Fibroblast of lung (primary cell): ENCODE measurements at places on chromosomes 6 and 20.
A peak's percentile ranks its signal among the peaks of the same experiment; 100 is the strongest.

- DNase-seq, result no peak
Measured at GRCh38 chr6:91437315-91437729, 850.5 kb upstream of the MAP3K7 start.

GRCh38 chr20:37968841-37969401, 64.3 kb downstream of the TTI1 start:
- DNase-seq, result no peak

DNA sequence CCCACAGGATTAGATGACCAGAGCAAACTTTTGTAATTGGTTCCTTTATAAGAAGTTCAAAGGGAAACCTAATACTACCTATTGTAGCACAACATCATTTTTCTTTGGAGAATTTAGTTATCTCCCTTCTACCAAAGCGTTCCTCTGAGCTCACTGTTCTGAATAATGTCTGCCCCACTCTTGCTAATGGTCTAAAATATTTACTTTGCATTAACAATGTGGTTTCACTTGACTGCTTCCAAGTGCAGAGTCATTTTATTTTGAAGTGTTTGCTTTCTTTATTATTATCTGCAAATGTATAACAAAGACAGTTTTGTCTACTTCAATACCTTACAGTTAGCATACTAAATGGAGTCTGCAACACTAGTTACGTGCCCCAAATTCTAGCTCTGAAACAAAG, 15.0 kb downstream of the TRAPPC3L start:
- peak; percentile 41 for DNase-seq

- no peak for DNase-seq
Measured at GRCh38 chr20:53068241-53068640, 96.1 kb downstream of the TSHZ2 start.

DNA sequence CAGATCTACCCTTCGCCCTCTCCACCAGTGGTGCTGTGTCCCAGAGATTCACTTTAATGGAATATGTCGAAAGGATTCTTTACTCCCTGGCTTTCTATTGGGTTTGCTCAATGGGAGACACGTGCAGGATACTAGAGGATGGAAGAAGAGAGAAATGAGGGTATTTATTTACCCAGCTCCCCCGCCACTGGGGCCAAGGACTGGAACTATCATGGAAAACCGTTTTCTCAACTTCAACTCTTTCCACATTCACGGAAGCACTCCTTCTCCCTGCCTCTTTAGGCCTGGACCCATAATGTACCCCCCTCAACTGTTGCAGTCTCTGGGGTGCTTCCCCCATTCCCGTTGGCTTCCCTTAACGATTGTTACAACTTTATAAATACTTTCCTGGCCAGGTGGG, 26.6 kb upstream of the RALY start:
- no peak for DNase-seq

- DNase-seq, result no peak
Measured at GRCh38 chr6:169701311-169701953, 397 bp downstream of the WDR27 start.

DNA sequence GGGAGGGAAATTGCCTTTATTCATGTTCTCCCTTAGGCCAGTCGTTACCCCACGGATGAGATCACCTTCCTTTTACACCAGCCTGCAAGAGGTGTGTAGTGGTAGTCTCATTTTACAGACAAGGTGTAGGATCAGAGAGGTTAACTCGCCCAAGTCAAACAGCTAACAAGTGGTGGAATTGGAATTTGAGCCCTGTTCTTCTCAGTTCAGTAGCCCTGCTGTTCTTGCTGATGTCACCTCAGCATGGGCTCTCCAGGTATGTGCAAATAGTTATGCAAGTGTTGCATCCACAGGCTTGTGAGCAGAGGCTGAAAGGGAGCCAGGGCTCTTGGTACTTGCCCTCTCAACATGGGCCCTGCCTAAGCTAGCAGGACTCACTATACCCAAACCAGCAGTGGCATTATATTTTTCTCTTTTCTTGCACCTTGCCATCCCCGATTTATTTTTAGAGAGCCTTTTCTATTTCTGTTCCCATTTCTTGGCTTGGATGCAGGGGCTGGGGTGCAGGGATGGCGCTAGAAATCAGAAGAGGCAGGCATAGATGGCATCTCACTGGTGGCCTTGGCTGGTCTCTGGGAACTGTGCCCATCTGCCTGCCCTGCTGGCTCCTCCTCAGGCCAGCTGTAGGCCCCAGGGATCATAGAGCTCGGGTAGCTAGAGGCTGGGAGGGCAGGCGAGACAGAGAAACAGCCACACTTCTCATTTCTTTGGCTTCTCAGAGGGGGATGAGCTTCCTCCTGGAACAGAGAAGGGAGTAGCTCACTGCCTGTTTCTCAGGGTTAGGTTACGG, 18.2 kb downstream of the PPARD start:
- DNase-seq, result peak; percentile 76

- DNase-seq, result no peak
Measured at GRCh38 chr6:26030716-26031115, 56.5 kb upstream of the HFE start.

GRCh38 chr6:21915707-21916260, 322.2 kb downstream of the SOX4 start:
- DNase-seq, result peak; percentile 32

DNA sequence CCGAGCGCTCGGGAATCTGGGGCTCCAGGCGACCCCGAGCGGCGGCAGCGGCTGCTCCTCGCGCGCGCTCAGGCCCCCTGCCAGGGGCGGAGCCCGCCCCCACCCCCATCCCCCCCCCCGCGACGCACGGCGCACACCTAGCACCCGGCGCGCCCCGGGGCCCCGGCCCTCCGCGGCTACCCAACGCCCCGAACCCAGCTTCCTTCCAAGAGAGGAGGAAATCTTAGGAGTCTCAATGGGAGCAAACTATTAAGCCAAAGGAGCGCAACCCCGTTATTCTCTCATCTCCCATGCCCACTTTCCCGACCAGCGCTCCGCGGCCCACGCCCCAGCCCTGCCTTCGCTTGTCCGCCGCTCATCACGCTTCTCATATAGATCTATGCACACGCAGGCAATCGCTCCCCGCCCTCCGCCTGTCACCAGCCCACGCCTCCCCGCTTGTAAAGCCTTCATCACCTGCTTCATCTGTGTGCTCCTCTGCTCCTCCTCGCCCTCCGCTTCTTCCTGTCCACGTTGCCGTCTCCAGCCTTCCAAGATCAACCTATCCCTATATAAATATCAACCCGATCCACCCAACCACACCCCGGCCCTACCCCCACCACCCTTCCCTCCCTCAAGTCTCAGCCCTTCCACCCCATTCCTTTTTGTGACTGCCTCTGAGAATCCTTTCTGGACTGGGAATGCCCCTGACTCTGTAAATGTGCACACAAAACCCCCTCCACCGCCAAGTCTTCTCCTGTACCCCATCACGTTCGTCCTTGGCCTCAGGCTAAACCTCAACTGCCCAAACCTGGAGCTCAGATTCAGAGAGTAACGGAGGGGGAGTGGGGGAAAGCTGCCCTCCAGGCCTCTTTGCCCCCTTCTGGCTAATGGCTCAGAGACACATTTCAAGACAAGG, at the start of gene DLK2:
Gene DLK2 (minus strand): TSS at position 18 of the 898 bp plus-strand sequence. CDS start 723 bp downstream, outside the sequence.
- peak; percentile 10 for DNase-seq

- DNase-seq, result no peak
Measured at GRCh38 chr6:40874495-40874894, 164.5 kb downstream of the UNC5CL start.

DNA sequence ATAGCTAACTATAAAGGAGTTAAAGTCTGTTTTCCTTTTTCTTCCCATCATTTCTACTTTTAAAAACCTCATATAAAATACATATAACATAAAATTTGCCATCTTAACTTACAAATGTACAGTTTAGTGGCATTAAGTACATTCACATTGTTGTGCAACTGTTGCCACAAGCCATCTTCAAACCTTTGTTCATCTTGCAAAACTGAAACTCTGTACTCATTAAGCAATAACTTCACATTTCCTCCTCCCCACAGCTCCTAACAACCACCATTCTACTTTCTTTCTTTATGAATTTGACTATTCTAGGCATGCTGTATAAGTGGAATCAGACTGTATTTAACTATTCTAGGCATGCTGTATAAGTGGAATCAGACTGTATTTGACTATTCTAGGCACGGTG, 4.5 kb downstream of the CCDC170 start:
- peak; percentile 27 for DNase-seq

DNA sequence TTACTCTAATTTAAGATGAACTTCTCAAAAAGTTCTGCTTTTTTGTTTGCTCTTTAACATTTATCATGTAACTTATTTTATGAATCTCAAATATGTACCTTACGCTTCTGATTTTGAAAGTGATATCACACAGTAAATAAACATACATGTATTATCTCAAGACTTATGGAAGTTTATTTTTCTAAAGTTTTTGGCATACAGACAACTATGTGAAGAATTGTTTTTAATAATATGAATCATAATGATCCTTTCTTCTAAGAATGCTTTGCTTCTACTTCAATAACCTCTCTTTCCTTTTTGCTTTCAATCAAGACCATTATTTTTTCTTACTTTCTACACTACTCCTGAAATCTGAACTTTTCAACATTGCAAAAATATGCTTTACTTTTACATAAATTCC, 816.4 kb downstream of the EYS start:
- DNase-seq, result peak; percentile 58

DNA sequence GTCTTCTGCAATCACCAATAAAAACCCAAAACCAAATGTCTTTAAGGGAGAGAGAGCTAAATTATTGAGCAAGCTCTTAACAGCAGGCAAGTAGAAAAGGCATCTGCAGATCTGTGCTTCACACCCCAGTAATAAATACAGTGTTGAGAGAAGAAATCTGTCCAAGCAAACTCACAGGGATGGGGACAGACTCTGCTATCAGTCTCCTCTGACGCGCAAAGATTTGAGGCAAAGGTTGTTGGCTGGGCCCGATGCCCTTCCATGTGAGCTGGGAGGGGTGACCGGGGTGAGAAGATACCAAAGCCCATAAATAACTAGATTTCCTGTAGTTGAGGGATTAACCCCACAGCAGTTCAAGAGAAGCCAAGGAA, 315.2 kb upstream of the SOX4 start:
- no peak for DNase-seq

- DNase-seq, result peak; percentile 61
Measured at GRCh38 chr6:14276667-14277404, 159.3 kb downstream of the CD83 start.

- DNase-seq, result no peak
Measured at GRCh38 chr6:126531840-126532239, 191.9 kb downstream of the CENPW start.

- DNase-seq, result peak; percentile 3
Measured at GRCh38 chr6:83592770-83593394, 80.5 kb downstream of the PRSS35 start.

- no peak for DNase-seq
Measured at GRCh38 chr20:38640521-38640920, 38.9 kb downstream of the ARHGAP40 start.

GRCh38 chr6:7236306-7237209, 76.4 kb downstream of the SSR1 start:
- DNase-seq, result no peak

DNA sequence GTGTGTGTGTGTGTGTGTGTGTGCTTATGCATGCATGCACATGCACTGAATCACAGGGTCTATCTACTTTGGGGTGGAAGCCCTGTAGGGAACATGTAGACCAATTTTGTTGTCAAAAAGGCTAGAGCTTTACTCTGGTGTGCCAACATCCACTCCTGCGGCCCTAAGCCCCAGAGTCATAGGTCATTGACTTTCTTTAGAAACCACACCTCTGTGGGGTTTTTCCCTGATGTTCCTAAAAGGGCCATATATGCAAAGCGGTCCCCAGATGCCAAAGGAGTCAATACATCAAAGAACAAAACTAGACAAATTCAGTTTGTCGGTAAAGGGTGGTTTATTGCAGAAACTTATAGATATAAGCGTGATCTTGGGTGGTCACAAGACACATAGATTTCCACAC, 29.8 kb upstream of the SLC2A12 start:
- DNase-seq, result no peak

DNA sequence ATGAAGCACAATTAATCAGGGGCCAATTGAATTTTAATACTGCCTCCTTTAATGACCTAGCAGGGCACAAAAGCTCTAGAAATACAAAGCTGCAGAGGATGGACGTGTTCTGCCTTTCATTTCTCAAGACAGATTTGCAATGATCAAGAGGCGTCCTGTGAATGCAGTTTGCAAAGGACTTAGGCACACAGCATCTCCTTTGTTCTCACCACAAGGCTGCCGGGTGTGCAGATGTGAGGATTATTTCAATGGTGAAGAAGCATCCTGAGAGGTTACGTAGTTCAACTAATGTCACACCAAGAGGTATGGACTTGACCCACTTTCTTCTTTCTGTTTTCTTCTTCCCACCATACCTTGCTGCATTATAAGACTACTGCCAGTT, 42.9 kb upstream of the SPTLC3 start:
- no peak for DNase-seq

- peak; percentile 59 for DNase-seq
Measured at GRCh38 chr6:129812145-129812777, 48.9 kb downstream of the TMEM244 start.

DNA sequence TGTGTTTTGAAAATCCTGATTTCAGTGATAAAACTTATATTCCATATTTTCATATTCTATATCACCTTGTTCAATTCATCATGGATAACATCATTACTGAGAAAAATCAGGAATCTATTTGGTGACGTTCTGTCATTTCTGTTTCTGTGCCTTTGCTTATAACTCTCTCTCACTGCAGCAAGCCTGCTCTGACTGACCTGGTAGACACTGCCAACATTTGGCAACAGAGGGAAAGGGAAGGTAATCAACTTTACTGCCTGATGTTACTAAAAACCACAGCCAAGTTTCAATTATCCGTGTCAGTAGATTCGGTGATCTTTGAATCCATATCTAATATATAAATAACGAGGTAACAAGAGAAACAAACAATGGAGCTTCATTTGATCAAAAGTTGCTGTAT, 501.9 kb downstream of the LMBRD1 start:
- no peak for DNase-seq

- DNase-seq, result no peak
Measured at GRCh38 chr6:107807196-107807811, 16.8 kb downstream of the SCML4 start.

- peak; percentile 57 for DNase-seq
Measured at GRCh38 chr6:33207552-33208090, 679 bp upstream of the RING1 start.

GRCh38 chr20:48008850-48009515, 223.7 kb upstream of the SULF2 start:
- DNase-seq, result peak; percentile 10

GRCh38 chr6:134119486-134119885, 67.1 kb upstream of the SLC2A12 start:
- DNase-seq, result no peak

GRCh38 chr6:42599558-42599957, 35.7 kb downstream of the UBR2 start:
- DNase-seq, result no peak

DNA sequence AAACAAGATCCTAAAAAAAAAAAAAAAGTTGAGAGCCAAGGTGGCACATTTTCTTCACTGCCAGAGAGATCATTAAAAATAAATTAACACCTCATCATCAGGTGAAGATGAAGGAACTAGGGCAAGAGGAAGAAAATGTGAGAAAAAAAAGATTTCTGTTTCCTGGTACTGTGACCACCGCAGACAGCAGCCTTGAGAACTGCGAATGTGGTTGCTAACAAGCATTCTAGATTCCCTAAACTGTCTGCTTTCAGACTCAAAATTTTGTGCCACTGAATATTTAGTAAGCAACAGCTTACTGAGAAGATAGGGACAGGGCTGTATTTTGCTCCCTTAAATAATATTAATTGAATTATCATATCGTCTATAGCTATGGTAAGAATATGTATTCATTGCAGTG, 24.1 kb upstream of the MBOAT1 start:
- no peak for DNase-seq

GRCh38 chr6:153580776-153581175, 449.7 kb upstream of the RGS17 start:
- no peak for DNase-seq
